Left forelimb (tissue), 1 donor: ENCODE measurements at places on chromosomes 2 and 18.

DNA sequence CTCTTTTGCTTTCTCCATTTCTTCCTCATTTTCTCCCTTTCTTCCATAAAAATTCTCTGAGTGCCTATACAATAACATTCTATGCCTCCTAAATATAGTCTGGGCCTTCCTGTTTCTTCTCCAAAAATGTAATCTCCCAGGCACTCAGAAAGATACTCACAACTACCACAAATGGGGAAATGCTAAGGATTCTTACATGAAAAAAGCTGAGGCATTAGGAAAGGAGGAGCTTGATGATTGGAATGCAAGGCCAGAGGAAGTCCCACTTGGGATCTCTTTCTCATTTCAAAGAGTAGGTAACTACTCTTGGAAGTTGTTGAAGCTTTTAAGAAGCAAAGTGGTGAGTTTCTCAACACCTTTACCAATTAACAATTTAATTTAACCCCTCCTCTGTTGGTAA lies 3.4 kb downstream of the VSNL1 start:
- DNase-seq = no peak

- no peak for DNase-seq
Observed at GRCh38 chr2:11203480-11203879, 48.2 kb downstream of the SLC66A3 start.

DNA sequence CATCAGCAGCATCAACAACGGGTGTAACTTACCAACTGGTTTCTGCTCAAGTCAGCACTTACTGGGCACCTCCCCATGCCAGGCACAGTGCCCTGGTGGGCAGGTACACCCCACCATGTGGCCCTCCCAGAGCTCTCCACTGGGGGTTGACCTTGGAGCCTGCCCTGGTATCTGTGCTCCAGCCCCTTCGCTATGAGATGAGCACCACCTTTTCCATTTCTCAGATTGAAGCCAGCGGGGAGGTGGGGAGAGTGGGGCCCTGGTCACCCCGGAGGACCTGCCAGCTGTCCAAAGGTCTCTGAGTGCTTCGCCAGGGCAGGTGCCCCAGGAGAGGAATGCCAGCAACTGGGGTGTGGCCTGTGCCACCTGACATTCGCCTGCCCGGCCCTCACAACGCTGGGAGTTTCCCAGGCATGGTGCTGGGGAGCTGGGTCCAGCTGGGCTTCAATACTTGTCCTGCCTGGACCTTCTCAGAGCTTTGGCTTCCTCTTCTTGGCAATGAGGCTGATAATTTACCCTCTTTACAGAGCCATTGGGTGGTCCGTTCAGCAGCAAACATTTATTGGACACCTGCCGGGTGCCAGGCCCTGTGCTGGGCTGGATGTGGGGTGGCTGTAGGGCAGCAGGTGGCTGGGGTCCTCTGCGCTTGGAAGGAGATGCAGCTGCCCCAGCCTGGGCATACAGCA lies 5.9 kb upstream of the ZAP70 start:
- DNase-seq = peak; percentile 58

GRCh38 chr2:20561637-20562454 lies 89.1 kb downstream of the HS1BP3 start:
- DNase-seq = no peak

- DNase-seq = no peak
Observed at GRCh38 chr2:183126635-183127034, 2.4 kb downstream of the NUP35 start.

GRCh38 chr2:188788621-188789020 lies 185.6 kb upstream of the COL3A1 start:
- peak; percentile 72 for DNase-seq

DNA sequence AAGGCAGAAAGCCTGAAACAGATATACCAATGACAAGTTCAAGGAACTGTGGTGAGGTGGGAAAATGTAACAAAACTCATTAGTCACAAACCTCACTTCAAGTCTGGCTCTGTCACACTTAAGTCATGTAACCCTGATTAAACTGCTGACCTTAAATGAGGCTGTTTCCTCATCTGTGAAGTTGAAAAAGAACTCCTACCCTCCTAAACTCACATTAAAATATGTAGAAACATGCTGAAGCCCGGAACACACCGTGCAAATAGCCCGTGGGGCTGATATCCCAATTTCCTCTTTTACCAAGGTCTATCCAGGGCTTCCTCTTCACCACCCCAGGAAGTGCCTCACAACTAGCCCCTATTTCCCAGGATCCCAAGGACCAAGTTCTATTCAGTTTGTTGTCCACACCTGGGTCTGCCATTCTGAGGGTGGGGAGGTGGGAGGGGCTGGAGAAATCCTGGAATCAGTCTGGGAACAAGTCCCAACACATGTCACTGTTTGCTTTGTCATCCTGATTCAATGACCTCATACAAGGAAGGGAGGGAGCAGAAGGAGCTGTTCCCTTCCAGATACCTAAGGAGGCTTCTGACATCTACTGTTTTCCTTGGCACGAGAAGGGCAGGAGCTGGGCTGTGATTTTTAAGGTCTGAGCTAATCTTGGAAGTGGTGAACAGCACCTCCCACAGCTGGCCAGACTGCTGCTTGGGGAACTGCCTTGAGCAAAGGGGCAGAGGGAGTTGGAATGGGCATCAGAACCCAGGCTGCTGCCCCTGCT lies 42.3 kb downstream of the SLC4A1AP start:
- no peak for DNase-seq

DNA sequence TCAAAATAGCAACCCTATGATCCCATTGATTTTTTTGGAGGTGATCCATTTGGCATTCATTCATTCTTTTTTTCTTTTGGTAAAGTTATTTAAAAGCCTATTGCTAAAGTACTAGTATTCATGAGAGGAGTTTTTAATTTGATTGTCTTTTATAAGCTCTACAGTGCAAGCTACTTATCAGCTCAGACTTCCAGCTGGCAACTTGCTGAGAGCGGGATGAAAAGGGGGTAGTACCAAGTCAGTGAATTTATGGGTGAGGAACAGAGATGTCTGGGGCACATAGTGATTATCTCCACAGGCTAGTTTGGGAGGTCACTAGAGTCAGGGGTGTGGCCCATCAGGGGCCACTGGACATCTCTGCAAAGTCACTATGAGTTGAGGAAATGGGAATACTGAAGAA lies 202.4 kb downstream of the PIK3C3 start:
- DNase-seq = no peak

DNA sequence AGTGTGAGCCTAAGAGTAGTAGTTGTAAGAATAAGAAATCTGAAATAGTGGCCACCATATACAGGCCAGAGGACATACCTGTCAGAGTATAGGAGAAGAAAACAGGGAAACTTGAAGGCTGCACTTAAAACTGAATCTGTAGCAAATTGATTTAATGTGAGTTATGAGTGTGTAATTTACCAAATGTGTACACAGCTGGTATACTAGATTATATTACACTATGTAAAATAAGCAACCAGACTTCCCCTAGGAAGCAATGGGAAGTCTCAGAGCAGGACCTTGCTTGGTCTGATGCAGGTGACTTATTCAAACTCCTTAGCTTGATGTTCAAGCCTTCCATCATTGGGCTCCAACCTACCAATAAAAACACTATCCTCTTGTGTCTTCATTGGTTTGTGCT lies 17.3 kb upstream of the EPC2 start:
- no peak for DNase-seq

DNA sequence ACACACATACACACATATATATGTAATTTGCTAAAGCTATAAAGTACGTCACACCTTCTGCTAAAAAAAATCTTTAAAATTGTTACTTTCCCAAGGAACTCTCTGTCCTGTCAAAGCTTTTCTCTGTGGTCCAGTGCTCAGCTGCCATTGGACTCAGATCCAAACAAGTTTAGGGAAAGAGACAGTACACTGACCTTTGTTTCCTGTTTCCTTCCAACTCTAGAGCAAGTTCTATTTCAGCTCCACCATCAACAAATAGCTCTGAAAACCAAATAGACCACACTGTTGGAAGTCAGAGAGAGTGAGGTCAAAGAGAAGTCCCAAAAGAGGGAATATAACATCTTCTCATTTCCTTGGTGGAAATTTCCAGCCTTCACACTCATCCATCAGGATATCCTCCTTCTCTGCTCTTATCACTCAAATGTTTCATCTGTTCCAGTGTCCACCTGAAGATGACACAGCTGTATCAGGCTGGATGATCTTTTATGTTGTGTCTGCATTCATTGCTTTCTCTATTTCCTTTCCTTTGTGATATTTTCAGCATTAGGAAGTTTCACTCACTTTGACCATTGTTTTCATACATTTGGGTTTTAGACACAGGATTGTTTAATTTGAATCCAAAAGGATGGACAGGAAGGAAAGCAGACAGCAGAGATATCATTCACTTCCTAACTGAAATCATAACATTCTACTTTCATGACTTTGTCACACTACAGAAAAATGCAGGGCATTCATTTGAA lies 192.3 kb upstream of the NT5C1B start:
- no peak for DNase-seq

GRCh38 chr18:71371951-71372605 lies 1083.2 kb downstream of the SOCS6 start:
- DNase-seq = no peak

GRCh38 chr18:44715245-44715644 lies 34.6 kb downstream of the SETBP1 start:
- no peak for DNase-seq

GRCh38 chr2:175167076-175167791 lies 769 bp downstream of the ATF2 start:
- DNase-seq = no peak

- no peak for DNase-seq
Observed at GRCh38 chr18:74412116-74412880, 44.8 kb downstream of the DIPK1C start.

DNA sequence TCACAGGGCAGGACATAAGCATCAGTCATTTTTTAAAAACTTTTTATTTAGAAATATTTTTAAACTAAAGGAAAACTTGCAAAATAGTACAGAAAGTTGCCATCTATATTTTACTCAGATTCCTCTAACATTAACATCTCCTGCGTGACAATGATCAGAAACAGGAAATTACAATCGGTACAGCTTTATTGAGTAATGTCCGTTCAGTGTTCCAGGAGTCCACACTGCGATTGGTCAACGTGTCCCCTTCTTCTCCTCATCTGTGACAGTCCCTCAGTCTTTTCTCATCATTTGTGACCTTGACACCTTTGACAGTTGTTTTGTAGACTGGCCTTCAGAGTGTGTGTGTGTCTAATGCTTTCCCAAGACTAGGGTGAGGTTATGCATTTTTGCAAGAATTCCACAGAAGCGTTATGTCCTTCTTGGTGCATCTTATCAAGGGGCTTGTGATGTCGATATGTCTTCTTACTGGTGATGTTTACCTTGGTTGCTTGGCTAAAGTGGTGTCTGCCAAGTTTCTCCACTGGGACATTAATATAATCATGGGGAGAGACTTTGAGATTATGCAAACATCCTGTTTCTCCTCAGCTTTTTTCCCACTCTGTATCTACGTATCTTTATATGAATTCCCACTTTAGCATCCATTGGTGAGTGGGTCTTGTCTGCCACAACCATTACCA lies 21.4 kb upstream of the TMEM177 start:
- no peak for DNase-seq

GRCh38 chr2:241425368-241425767 lies 69.3 kb downstream of the FARP2 start:
- DNase-seq = no peak

DNA sequence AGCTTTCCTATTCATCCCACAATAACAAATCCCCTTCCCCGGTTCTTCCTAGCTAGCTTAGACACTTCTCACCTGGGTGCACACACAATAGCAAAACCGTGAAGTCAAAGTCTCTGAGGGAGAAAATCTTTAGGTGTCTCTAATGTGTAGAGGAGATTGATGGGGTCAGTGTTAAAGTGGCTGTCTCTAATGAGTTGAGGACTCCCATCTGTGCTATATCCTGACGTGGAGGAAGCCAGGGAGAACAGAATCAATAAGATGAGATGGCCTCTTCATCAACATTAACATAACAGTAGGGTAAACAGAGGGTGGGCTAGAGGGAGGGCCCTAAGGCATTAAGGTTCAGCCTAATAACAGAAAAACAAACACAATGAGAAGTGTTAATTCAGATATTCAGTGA lies 120.4 kb downstream of the SLC5A7 start:
- DNase-seq = no peak

GRCh38 chr2:222102575-222103349 lies 196.0 kb downstream of the PAX3 start:
- DNase-seq = no peak

DNA sequence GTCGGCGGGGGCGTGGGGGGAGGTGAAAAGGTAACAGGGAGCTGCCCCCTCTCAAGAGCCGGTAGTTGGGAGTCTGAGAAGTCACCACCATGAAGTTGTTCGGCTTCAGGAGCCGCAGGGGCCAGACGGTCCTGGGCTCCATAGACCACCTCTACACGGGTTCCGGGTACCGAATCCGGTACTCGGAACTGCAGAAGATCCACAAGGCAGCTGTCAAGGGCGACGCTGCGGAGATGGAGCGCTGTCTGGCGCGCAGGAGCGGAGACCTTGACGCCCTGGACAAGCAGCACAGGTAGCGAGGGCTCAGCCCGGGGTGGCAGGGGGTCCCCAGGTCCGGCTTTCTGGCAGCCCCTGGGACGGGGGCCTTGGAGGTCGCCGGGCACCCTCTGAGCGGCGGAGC lies 47.1 kb upstream of the ZNF519 start:
- no peak for DNase-seq
